Activated naive CD4-positive, alpha-beta T cell treated with anti-CD3 and anti-CD28 coated beads, Interleukin-2, amount 50 U/mL, for 72 hours (primary cell): ENCODE measurements at places on chromosomes 2 and 18. TPM values are rescaled to one million over a fixed set of nuclear protein-coding genes. Genes with fewer than 3 reads are reported as not detected.

- no peak for DNase-seq
Observed at GRCh38 chr2:156955701-156956100, 301.8 kb upstream of the GALNT5 start.

The GPAT2 gene
- total RNA-seq, result 19.8 TPM

DNA sequence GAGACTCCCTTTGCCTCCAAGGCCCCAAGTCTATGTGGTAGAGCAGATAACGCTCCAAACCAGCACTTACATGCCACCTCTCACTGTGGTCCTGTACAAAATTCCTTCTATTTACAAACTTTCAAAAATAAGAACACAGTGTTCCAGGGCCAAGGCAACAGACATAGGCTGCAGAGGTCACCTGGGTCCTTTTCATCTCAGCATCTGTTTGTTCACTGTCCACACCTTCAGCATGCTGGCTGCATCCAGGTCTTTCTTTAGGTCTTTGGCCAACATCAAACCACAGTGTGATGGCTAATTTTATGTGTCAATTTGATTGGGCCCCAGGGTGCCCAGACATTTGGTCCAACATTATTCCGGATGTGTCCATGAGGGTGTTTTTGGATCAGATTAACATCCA is 20.0 kb upstream of the INO80C start:
- no peak for DNase-seq

The SRD5A2 gene
- not detected for total RNA-seq
